ENCODE measurements at places on chromosomes 1 and 21.

DNA sequence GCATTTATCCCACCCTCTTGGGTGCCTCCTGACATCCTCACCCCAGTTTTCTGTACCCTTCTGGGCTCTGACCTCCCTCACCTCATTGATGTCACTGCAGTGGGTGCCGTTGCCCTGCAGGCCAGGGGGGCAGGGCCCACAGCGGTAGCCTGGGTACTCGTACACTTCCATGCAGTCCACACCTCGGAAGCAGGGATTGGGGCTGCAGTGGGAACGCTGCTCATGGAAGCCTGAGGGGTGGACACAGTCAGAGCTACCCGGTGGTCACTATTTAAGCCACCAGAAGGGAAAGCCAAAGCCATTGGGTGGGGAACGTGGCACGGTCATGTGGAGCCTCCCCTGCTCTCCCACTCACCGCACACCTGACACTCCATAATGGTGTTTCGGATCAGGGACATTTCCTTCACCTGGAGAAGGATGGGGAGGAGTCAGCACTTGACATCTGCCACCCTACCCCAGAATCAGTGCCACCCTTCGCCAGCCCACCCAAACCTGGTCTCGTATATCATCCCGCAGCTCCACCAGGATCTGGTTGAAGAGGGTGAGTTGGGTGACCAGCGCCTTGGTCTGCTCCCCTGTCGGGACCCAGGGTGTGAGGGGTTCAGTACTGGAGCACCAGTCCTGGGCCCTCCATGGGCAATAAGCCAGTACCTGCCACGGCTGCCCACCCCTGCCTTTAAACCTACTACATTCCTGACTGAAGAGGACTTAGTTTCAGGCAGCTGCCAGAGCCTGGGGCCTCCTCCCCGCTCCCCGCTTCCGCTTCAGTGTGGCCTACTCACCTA, 4.8 kb downstream of the THBS3 start:
- no peak overlapping the region for H3K4me3 ChIP-seq
- no peaks in the 10 kb centered on the region for H3K27me3 ChIP-seq
- peak; percentile 40 for DNase-seq
- H3K36me3 ChIP-seq: no peaks in the 10 kb centered on the region
- H3K27ac ChIP-seq: no peak overlapping the region
- H3K4me1 ChIP-seq: peaks cover 10% of the 10 kb centered on the region

- no peaks in the 10 kb centered on the region for H3K27me3 ChIP-seq
- H3K36me3 ChIP-seq: peaks cover 9% of the 10 kb centered on the region
- DNase-seq: no peak
- no peak overlapping the region for H3K27ac ChIP-seq
These were observed 11.7 kb downstream of the SLC19A1 start for GRCh38 chr21:45530423-45531113.

DNA sequence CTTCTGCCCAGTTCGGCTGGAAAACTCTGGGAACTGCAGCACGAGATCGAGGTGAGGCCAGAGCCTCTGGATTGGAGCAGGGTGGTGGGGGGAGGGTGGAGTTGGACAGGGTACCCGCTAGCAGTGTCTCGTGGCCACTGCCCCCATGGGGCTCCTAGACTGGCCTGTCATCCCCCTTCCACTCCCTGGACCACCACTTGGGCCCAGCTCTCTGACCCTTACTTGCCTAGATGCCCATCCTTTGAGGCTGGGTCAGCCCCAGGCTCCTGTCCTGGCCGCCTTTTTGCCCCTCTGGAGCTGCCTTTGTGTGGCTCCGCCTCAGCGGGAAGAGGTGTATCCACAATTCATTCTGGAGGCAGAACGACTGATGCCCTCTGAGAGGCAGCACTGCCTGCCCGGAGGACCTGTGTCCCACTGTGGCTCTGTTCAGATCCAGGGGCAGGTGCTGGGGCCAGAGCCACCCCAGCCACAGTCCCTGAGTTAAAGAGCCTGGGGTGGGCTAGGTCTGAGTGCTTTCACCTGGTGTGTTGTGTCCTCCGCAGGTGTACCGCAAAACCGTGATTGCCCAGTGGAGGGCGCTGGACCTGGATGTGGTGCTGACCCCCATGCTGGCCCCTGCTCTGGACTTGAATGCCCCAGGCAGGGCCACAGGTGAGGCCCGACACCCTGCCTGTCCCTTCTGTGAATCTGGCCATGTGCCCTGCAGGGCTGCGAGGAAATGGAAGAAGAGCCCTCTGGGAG, 17.7 kb downstream of the FAAH start:
- no peaks in the 10 kb centered on the region for H3K27me3 ChIP-seq
- no peak overlapping the region for H3K4me3 ChIP-seq
- H3K36me3 ChIP-seq: no peaks in the 10 kb centered on the region
- no peak for DNase-seq

DNA sequence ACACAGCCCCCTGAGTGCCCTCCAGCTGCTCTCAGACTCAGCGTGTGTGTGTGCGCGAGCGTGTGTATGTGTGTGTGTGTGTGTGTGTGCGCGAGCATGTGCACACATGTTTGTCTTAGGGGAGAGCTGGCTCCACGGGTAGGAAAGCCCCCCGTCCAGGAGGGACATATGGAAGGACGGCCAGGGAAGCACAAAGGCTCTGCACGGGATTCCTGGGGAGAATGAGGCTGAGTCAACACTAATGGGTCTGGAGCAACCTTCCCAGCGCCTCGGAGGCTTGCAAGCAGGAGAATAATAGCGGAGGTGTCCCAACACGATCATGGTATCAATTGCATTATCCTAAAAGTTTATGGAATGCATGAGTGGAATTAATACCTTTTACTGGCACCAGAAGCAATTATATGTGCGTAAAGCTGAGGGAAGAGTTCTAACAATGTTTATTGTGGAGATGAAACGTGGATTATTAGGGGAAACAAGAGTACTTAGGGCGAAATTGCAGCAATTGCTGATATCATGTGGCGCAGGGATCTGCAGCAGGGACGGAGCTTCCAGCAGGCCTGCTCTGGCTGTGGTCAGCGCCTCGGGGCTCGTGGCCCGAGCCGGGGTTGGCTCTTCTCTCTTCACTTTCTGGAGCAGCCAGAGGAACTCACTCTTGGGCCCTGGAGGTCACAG, 40.3 kb upstream of the CCDC27 start:
- no peaks in the 10 kb centered on the region for H3K4me1 ChIP-seq
- DNase-seq: no peak
- H3K4me3 ChIP-seq: no peak overlapping the region
- H3K36me3 ChIP-seq: no peaks in the 10 kb centered on the region
- no peaks in the 10 kb centered on the region for H3K27me3 ChIP-seq

- H3K27me3 ChIP-seq: no peaks in the 10 kb centered on the region
- H3K36me3 ChIP-seq: no peaks in the 10 kb centered on the region
- no peaks in the 10 kb centered on the region for H3K4me1 ChIP-seq
- no peak for DNase-seq
These were observed 464.5 kb downstream of the MATN1 start for GRCh38 chr1:30258876-30259275.

DNA sequence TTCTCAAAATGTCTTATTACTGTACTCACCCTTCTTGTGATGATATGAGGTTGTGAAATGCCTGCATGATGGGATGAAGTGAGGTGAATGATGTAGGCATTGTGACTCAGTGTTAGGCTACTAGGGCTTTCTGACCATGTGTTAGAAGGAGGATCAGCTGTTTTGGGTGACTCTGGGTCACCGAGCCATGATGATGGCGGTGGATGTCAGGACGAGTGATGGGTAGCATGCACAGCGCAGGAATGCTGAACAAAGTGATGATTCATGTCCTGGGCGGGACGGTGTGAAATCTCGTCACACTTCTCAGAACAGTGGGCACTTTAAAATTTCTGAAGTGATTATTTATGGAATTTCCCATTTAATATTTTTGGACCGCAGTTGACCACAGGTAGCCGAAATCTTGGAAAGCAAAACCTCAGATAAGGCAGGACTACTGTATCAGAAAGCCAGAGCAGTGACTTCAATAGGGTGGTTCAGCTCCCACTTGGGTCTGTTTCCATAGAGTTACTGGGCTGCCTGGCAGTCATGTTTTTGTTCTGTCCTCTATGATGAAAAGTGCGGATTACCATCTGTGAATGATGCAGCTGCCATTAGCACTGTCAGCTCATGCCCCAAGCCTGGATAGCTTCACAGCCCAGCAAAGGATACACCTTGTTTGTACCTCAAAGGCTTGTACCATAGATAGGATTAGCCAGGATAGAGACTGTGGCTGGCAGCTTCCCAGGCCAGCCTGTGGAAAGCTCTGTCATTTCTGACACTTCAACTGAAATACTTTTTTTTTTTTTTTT, 26.6 kb downstream of the IL6R start:
- no peak overlapping the region for H3K27ac ChIP-seq
- DNase-seq: no peak
- H3K27me3 ChIP-seq: no peaks in the 10 kb centered on the region
- H3K36me3 ChIP-seq: peaks cover 17% of the 10 kb centered on the region

GRCh38 chr1:234478152-234478480, 863 bp downstream of the TARBP1 start:
- DNase-seq: peak; percentile 80
- H3K4me1 ChIP-seq: peaks cover 35% of the 10 kb centered on the region
- peak overlapping the region; percentile 68 for H3K27ac ChIP-seq
- no peaks in the 10 kb centered on the region for H3K27me3 ChIP-seq
- H3K36me3 ChIP-seq: no peaks in the 10 kb centered on the region

- H3K4me3 ChIP-seq: no peak overlapping the region
- no peaks in the 10 kb centered on the region for H3K36me3 ChIP-seq
- H3K27ac ChIP-seq: no peak overlapping the region
- no peak for DNase-seq
- H3K27me3 ChIP-seq: no peaks in the 10 kb centered on the region
These were observed 6.7 kb upstream of the CFAP126 start for GRCh38 chr1:161374373-161374772.

DNA sequence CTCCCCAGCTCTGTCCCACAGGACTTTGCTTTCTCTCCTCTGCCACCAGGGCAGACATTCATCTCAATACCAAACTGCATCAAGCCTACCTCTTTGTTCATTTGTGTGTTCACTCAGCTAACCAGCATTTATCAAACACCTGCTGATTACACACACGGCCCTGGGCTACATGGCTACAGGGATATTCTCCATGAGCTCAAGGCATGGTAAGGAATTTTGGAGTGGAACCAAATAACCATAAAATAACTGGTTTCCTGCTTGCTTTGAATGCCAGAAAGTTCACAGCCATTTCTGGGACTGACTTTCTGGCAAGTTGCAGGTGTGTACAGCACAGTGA, 54.6 kb downstream of the LDLRAD2 start:
- no peaks in the 10 kb centered on the region for H3K4me1 ChIP-seq
- DNase-seq: no peak
- no peaks in the 10 kb centered on the region for H3K36me3 ChIP-seq

GRCh38 chr1:159556931-159557369, 21.1 kb upstream of the OR10J5 start:
- no peak overlapping the region for H3K27ac ChIP-seq
- no peak for DNase-seq
- H3K4me3 ChIP-seq: no peak overlapping the region
- no peaks in the 10 kb centered on the region for H3K36me3 ChIP-seq

GRCh38 chr1:84795966-84796600, 96.9 kb downstream of the LPAR3 start:
- H3K27ac ChIP-seq: no peak overlapping the region
- H3K36me3 ChIP-seq: no peaks in the 10 kb centered on the region
- no peaks in the 10 kb centered on the region for H3K27me3 ChIP-seq
- H3K4me3 ChIP-seq: no peak overlapping the region
- H3K4me1 ChIP-seq: no peaks in the 10 kb centered on the region

- no peaks in the 10 kb centered on the region for H3K36me3 ChIP-seq
- H3K27ac ChIP-seq: no peak overlapping the region
- no peaks in the 10 kb centered on the region for H3K4me1 ChIP-seq
- no peak overlapping the region for H3K4me3 ChIP-seq
These were observed 128.8 kb downstream of the PDE4B start for GRCh38 chr1:65921446-65921845.

- H3K4me3 ChIP-seq: no peak overlapping the region
- H3K27ac ChIP-seq: no peak overlapping the region
- no peaks in the 10 kb centered on the region for H3K4me1 ChIP-seq
- no peak for DNase-seq
- no peaks in the 10 kb centered on the region for H3K36me3 ChIP-seq
These were observed 110.5 kb upstream of the COL11A1 start for GRCh38 chr1:103218821-103219220.

- no peaks in the 10 kb centered on the region for H3K27me3 ChIP-seq
- no peaks in the 10 kb centered on the region for H3K36me3 ChIP-seq
- DNase-seq: no peak
- no peak overlapping the region for H3K27ac ChIP-seq
- no peak overlapping the region for H3K4me3 ChIP-seq
These were observed 345.9 kb downstream of the PDE4B start for GRCh38 chr1:66138613-66139012.

DNA sequence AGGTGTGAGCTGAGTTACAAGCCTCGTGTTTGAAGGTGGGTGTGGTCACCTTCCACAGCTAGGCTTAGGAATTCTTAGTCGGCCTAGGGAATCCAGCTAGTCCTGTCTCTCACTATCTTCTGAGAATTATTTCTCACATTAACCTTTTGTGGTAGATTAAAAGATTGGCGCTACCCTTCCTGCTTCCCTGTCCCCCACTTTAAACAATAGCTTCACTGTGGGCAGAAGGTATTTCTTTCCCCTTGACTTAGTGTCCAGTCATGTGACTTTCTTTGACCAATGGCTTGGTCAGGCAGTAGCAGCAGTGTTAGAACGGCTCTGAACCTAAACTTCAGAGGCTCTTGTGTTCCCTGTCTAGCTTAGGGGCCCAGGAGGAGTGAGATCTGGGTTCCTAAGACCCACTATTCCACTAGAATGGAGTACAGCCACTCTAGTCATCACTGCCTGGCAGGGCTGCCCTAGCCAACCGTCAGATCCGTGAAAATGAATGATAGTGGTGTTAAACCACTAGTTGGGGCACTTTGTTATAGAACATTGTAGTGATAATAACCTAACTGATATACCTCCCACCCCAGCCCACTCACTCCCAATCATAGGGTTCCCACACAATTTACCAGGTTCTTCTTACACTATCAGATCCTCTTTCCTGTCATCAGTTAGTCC, 13.9 kb upstream of the C1orf141 start:
- no peak overlapping the region for H3K27ac ChIP-seq
- no peaks in the 10 kb centered on the region for H3K36me3 ChIP-seq
- no peak overlapping the region for H3K4me3 ChIP-seq
- no peak for DNase-seq
- no peaks in the 10 kb centered on the region for H3K27me3 ChIP-seq

- no peaks in the 10 kb centered on the region for H3K4me1 ChIP-seq
- H3K4me3 ChIP-seq: no peak overlapping the region
- DNase-seq: no peak
- no peaks in the 10 kb centered on the region for H3K36me3 ChIP-seq
- H3K27ac ChIP-seq: no peak overlapping the region
- H3K27me3 ChIP-seq: no peaks in the 10 kb centered on the region
These were observed 161.7 kb downstream of the SIPA1L2 start for GRCh38 chr1:232468249-232468648.

- no peak overlapping the region for H3K27ac ChIP-seq
- no peaks in the 10 kb centered on the region for H3K27me3 ChIP-seq
- H3K36me3 ChIP-seq: no peaks in the 10 kb centered on the region
- H3K4me3 ChIP-seq: no peak overlapping the region
- no peak for DNase-seq
- H3K4me1 ChIP-seq: no peaks in the 10 kb centered on the region
These were observed 104.8 kb downstream of the OMA1 start for GRCh38 chr1:58441699-58442098.
